ENCODE measurements at places on chromosomes 2 and 18.

- no peak for DNase-seq
These were observed 27.5 kb upstream of the BZW1 start for GRCh38 chr2:200784215-200784614.

GRCh38 chr2:168970711-168971233 is 60.4 kb downstream of the ABCB11 start:
- no peak for DNase-seq

- no peak for DNase-seq
These were observed 18.3 kb upstream of the GREB1 start for GRCh38 chr2:11515490-11515981.

GRCh38 chr2:58800881-58801280 is 559.8 kb upstream of the FANCL start:
- no peak for DNase-seq

DNA sequence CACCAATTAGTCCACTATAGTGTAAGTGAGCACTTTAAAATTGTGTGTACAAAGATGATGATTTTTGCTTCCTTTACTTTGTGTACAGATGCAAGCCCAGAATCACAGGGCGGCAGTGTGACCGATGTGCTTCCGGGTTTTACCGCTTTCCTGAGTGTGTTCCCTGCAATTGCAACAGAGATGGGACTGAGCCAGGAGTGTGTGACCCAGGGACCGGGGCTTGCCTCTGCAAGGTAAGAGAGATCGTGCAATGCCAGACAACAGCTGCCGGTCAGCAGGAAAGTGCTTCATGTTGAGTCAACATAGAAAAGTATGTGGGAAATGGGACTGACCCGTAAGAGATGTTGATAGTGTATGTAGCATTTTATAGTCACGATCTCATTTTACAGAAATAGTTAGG is 156.8 kb upstream of the TTC39C start:
- DNase-seq = no peak

GRCh38 chr2:19377717-19378116 is 19.3 kb upstream of the OSR1 start:
- DNase-seq = no peak

DNA sequence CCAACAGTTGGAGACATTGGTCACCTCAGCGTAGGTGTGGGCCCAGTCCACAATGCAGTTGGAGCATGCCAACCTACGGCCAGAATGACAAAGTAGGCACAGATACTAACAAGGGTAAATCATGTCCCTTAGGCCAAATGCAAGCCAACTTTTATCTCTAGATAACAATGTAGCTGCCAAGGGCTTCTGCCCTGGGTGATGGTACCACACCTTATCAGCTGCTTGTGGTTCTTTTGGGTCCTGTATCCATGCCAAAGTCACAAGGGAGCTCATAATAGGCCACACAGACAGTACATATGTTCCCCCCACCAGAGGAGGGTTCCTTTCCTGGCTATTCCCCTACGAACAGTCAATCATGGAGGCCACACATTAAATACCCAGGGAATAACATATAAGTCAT is 19.1 kb downstream of the PHOSPHO2 start:
- DNase-seq = no peak

DNA sequence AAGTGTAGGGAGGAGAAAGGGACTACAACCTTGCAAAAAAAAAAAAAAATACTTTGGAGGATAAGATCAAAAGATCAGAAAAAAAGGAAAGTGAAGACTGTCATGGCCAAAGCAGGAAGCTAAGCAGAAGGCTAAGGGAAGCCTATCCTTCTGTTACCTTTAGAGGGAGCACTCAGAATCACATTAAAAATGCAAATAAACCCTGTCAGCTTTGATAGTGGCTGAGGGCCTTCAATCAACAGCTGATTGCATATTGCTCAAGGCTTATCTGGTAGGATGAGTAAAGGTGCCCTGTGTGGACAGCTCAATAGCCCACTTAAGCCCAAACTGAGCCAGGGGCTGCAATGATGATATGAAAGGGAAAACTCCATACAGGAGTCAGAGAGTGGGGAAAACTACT is 1021.2 kb downstream of the LRP1B start:
- no peak for DNase-seq

DNA sequence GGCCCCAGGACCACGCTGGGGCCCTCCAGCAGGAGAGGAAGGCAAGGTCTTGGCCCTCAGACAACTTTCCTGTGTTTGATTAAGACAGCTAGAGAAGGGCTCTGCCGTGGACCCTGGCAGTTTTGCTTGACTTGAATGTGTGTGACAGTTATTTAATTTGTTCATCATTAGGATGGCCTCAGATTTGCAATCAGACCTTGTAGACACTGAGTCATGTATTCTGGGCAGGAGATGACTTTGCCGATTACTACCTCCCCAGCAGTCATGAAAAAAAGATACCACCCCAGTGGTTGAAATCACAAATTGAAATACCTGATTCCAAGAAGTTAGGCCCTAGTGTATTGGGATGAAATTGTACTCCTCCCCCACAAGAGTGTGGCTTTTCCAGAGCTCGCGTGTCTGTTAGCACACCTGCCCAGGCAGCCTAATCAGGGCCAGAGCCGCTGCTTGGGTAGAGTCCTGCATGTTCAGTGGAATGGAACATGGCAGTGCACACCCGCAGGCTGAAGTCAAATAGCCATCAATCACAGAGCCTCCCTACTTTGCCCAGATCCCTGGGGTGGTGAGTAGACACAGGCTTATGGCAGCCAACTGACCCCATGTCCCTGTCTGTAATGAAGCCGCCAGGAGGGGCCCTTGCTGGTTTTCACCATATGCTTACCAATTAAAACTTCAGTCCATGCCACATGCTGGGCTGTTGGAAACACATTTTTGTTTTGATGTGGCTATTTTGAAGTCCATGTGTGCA is 122.5 kb downstream of the TPGS2 start:
- no peak for DNase-seq

DNA sequence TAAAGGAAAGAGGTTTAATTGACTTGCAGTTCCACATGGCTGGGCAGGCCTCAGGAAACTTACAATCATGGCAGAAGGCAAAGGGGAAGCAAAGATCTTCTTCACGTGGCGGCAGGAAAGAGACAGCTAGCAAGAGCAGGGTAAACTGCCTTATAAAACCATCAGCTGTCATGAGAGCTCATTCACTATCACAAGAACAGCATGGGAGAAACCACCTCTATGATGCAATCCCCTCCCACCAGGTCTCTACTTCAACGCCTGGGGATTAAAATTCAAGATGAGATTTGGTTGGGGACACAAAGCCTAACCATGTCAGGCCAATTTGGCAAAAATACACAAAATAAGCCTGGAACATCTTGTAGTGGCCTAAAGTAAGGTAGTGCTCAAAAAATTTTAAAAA is 152.6 kb downstream of the COL6A3 start:
- no peak for DNase-seq

DNA sequence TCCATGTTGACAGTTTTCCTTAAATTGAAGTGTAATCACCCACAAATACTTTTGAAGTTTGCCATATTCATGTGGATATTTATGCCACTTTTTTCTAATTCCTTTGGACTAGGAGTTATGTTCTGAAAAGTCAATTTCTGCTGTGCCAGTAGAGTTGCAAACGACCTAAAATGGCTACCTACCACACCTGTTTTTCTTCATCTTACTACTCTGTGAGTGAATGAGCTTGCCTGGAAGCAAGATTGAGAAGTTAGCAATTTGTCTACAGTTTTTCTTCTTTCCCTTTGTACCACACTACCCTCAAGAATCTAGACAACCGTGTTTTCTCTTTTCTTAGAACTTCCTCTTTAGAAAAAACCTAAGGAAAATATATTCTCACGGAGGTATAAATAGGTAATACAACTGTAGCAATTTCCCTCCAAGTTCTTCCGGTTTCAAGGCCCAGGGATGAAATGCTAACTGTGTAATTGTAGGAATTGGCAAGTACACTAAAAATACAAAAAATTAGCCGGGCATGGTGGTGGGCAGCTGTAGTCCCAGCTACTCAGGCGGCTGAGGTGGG is 7.3 kb upstream of the SLC39A10 start:
- no peak for DNase-seq

- DNase-seq = no peak
These were observed 18.6 kb upstream of the SCRN3 start for GRCh38 chr2:174376967-174377366.

DNA sequence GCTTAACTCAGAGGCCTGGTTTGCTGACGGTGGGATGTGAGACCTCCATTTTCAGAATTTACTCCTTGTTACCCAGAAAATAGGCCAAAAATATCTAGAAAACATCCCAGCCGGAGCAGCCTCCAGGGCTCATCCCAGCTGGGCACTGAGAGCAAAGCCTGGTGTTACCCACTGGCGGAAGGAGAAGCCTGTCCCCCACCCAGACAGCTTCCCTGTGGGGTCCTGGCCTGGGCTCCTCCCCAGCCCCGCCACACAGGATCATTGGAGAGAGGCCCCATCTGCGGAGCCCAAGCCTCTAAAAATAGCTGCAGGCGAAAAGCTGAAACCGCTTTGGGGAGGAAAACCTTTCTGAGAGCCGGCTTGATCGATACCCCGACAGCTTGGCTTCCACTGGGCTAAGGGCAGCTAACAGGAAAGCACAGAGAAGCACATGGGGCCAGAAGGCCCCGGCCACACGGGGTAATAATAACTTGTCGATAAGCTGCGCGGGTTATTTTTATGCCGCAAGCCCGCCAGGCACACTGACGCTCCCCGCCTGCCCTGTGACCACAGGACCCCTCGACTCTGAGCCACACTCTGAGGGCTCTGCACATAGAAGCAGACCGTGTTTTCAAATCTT is 26.9 kb upstream of the FAHD2A start:
- DNase-seq = no peak

DNA sequence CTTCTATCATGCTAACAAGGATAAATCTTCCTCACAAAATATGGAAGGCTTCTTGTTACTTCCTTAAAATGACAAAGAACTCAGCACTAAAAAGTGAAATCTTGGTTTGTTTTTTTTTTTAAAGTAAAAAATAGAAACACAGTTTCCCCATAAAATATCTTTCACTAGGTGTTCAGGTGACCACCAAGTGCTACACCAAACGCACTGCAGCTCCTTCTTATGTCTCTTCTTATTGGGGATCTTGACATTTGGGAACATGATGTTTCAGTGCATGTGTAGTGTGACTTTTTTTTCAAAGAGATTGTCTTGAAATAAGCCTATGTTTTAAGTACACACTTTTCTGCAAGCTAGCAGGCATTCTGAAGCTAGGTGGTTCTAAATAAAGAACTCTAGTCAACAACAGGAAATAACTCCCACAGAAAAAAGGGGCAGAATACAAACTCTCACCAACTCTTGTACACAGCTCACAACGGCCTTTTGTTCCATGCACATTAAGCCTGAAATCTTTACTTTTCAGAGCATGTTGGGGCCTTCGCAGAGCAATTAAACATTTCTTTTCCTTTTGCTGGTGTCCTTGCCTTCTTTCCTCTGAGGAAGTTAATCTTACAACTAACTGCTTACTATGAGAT is 13.2 kb upstream of the SERTAD2 start:
- DNase-seq = no peak

- no peak for DNase-seq
These were observed 92.6 kb downstream of the LYPD6 start for GRCh38 chr2:149422991-149423338.

DNA sequence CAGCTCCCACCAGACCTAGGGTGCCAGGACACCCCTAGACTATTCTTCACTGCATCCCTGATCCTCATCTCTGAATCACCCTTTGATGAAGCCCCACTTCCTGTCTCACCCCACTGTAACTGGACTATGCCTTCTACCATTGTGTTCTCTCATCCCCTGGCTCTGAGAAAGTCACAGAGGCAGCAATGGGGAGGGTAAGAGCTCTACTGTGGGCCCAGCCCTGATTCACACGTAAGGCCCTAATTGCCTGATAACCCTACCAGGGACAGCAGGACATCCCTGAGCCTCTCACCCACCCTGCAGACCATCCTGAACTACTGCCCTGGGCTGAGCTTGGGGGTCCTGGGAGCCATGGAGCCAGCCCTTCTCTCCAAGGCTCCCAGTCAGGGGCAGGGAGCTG is 1.5 kb upstream of the PROM2 start:
- DNase-seq = no peak

GRCh38 chr2:42169874-42170521 is 845 bp downstream of the EML4 start:
- no peak for DNase-seq

- no peak for DNase-seq
These were observed 143.6 kb upstream of the DAPL1 start for GRCh38 chr2:158651358-158652057.

DNA sequence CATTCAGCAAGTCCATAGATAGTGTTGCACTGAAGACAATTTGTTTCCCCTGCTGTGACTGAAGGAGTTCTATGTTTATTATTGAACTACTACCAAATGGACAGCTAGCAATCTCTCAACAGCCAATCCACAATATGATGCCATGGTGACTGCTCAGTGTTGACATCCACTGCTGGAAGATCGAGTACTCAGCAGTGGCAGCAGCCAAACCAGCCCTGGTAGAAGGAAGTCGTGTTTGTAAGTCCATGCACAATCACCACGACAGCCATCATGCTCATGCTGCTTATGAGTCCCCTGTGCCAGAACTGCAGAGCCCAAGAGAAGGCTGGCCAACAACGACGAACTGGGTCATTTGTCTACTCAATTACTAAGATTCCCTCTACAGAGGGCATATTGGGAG is 66.4 kb downstream of the OSR1 start:
- no peak for DNase-seq

GRCh38 chr2:121220995-121221394 is 64.0 kb downstream of the TFCP2L1 start:
- DNase-seq = no peak

- DNase-seq = no peak
These were observed 111.7 kb upstream of the ZEB2 start for GRCh38 chr2:144631636-144632035.

DNA sequence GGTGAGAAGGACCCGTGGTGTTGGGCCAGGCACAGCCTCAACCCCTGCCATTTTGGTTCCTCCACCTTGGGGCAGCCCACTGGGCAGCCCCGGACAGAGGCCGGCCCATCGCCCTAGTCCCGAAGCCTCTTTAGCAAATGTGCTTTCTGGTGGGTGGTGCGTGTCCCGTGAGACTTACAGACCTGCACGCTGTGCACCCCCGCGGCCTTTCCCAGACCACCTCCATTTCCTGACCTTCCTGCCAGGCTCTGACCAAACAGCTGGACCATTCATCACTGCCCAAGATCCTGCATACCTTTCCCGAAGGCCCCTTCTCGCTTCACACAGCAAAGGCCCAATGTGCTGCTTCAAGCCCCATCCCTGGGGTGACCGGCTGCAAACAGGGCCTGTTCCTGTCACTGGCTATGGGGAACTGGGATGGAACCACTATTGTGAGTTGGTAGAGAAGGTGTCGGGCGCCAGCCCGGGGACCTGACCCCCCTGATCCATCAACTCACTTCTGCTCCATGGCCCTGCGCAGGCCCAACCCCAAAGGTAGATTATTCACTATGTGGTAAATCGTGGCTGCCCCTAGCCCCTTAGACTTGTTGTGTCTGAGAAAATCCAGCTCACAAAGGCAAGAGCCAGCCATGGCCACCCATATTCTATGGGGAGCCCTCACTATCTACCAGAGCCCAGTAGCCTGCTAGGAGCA is 341.0 kb downstream of the EIPR1 start:
- DNase-seq = no peak
